CD4-positive, CD25-positive, alpha-beta regulatory T cell (primary cell): ENCODE measurements at places on chromosomes 16 and 17.

- no peak for DNase-seq
Observed at GRCh38 chr16:77238593-77238992, 39.4 kb downstream of the SYCE1L start.

GRCh38 chr17:4506175-4506813 is 7.6 kb downstream of the SPNS2 start:
- DNase-seq, result no peak

DNA sequence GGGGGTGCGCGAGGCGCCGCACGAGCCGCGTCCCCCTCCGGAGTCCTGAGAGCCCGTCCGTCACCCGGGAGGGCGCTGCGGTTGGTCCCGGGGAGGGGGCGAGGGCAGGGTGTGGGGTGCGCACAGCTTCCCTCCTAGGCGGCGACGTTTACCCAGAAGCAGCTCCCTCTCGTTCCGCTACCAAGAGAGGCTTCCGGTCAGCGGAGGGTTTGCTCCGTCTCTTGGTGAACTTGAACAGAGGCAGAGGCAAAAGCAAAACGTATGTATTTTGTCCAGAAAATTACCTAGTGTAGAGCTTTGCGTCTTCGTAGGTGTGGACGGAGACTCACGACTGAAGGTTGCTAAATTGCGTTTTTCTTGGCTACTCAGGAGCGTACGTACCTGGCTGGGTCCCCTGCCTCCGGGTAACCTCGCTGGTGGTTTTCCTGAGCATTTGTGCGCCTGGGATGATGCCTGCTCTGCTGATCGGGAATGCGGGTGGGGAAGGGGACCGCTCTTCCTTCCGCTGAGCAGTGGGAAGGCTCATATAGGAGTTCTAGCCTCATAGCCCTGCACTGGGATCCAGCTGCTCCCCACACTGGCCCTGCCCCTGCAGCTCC is 833 bp downstream of the WSCD1 start:
- no peak for DNase-seq

GRCh38 chr17:47225436-47225858 is 16.3 kb downstream of the MYL4 start:
- no peak for DNase-seq

DNA sequence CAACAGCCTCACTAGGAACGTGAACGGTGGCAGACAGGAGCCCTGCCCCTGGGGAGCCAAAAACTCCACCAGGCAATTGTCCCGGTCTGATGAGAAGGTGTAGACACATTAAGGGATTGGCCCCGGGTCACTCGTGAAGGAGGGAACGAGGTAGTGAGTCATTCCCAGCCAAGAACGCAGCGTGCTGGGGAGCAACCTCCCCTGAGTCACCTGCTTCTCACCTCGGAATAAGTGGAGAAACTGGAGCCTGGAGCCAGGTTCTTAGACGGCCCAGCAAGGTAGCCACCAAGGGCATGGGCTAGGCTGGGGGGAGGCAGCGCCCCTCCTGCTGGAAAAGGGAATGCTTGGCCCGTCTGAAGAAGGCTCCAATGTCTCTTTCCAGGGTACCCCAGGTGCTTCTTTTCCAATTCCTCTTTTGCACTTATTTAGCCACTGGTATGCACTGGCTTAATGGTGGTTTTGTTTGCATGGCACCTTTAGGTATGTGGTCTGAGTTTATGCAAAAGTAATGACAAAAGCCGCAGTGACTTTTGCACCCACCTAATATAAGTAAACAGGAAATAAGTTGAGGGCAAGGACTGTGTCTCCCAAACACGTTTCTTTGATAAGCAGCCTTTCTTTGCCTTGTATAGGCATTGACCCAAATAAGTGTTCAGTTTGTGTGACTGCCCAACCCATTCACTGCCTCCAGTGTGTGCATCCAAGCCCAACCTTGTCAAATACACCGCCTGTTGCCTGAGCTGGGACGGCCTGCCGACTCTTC is 1.8 kb upstream of the HELZ start:
- DNase-seq, result peak; percentile 19

DNA sequence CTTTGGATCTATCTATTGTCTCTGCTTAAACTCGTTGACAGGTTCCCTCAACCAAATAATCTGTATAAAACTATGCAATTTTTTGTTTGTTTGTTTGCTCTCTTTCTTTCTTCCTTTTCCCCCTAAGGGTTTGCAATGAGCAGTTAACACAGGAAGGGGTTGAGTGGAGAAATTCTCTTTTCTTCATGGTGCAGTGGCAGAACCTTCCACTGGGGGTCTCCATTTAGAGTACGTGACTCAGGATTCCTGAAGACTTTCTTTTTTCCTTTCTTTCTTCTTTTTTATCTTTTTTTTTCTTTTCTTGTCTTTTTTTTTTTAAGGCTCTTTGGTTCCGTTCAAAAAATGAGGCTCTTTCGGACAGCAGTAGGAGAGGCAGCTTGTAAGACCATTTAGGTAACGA is 19.5 kb upstream of the RBFOX1 start:
- no peak for DNase-seq

DNA sequence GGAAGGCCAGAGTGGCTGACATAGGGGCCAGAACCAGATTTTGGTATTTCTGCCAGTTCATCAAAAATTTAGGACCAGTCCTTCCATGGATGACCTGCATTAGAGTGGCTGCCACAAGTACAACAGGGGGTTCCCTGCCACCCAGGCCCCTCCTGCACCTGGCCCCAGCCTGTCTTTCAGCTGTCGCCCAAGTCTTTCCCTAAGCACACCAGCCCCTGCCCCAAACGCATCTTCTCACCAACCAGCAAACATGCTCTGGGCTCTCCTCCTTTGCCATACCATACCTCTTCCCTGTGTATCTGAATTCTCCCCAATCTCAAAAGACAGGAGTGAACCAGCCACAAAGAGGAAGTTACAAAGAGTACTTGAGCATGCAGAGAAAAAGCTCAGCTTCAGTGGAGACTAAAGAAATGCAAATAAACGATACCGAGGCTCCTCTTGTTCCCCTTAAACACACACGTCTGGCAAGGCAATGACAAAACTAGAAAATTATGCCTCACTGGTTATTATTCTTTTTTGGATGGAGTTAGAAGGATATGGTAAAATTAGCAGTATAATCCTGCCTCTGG is 130.6 kb downstream of the DYNLRB2 start:
- DNase-seq, result no peak

DNA sequence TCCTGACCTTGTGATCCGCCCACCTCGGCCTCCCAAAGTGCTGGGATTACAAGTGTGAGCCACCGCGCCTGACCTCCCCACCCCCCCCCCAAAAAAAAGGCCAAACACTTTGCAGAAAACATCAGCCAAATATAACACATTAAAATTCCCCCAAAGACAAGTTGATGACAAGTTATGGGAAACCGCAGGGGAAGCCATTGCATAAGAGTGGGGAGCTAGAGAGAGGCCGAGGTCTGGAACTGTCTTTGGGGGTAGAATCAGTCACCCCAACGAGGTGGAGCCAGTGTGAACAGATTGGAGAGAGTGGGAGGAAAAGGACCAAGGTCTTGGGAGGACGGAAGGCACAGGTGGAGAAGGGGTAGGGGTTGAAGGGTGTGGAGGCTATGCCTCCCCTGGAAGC is 2.8 kb downstream of the DRC3 start:
- no peak for DNase-seq

- DNase-seq, result no peak
Observed at GRCh38 chr16:50298075-50298460, 31.7 kb downstream of the ADCY7 start.

DNA sequence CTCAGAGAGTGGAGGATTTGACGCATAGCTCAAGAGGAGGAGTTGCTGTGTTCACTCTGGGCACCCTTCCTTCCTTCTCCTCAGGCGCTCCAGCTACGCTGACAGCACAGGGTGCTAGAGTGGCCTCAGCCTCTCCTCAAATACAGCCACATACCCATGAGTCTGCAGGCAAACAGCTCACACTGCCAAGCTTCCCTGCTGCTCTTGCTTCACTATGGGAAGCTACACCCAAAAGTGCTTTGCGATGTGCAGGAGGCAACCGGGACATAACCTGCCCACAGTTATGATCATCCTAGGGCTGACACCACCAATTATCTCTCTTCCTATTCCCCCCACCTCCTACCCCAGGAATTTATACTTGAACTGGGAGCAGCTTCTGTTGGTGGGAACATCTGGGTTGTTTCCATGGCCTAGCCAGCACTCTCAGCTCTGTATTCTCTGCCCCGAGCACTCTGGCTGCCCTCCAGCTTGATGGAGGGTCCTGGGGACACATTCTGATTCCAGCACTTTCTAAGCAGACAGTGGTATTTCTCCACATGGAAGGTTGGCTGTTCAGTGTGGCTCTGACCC is 40.3 kb upstream of the SREBF1 start:
- DNase-seq, result no peak

GRCh38 chr17:66676421-66676820 is 158.5 kb upstream of the CACNG5 start:
- DNase-seq, result no peak

DNA sequence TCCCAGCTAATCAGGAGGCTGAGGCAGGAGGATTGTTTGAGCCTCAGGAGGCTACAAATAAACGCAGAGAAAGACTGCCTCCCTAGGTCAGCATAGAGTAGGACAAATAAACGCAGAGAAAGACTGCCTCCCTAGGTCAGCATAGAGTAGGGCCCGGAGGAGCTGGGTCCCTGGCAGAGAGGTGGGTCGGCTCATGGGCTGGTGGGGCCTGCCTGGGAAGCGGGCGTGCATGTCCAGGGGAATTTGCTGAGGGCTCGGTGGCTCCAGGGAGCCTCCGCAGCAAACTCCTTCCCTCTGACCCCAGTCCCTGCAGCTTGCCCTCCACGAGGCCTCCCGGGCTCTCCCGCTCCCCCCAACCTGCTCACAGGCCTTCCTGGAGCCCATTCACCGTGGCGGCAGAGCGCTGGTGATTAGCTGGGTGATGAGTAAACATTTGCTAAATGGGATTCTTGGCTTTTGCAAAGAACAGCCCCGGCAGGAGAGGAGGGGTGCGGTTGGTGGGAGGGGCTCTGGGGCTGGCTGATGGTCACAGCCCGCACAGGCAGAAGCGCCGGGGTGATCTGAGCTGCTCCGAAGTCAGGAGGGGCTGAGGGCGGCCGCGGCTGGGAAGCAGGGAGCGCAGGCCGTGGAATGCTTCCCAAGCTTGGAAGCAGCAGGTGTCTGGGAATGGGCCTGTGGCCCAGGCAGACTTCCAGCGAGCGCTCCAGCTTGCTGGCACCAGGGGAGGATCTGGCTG is 93.1 kb downstream of the RTN4RL1 start:
- DNase-seq, result no peak

DNA sequence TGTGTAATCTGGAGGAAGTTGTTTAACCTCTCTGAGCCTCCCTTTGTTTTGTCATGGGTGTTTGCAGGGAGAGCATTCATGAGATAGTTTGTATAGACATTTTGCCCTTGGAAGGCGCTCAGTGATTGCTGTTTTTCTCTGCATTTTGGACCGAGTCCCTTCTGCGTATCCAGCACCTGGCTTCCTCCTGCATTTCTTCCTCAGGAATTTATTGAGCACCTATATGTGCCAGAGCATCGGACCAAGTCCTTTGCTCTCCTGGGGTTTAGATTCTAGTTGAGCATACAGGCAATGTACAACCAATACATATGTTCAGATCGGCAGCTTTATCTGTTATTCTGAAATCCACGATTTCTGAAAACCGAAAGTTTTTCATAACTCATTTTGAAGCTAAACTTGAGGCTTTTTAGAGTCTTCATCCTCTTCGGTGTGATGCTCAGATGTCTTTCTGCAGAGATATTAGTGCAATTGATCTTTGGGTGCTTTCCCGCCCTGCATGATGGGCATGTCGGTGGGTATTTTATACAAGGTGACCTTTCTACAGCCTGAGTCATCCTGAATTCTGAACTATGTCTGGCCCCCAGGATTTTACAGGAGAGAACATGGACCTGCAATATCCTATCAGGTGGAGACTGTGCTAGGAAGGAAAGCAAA is 4.1 kb downstream of the IL4R start:
- no peak for DNase-seq

- no peak for DNase-seq
Observed at GRCh38 chr17:9668517-9668916, 23.2 kb downstream of the USP43 start.

GRCh38 chr17:19915245-19915978 is 47.7 kb upstream of the ULK2 start:
- no peak for DNase-seq

GRCh38 chr17:44837196-44837595 is 7.1 kb upstream of the GJC1 start:
- DNase-seq, result no peak

DNA sequence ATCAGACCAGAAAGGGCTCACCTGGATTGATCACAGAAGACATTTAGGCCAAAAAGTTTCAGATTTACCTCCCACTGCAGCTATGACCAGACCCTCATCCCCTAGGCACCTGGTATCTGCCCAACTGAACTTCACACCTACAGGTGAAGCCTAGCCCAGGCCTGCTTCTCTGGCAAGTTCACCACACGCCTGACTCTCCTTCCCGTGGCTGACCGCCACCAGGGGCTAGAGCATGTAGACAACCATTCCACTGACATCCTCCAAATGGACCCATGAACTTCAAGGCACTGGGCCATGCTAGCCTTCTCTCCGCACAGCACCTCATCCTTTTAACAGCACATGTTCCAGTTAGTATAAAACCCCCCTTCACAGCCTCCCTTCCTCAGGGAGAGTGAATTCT is 18.8 kb downstream of the ZCCHC14 start:
- no peak for DNase-seq

DNA sequence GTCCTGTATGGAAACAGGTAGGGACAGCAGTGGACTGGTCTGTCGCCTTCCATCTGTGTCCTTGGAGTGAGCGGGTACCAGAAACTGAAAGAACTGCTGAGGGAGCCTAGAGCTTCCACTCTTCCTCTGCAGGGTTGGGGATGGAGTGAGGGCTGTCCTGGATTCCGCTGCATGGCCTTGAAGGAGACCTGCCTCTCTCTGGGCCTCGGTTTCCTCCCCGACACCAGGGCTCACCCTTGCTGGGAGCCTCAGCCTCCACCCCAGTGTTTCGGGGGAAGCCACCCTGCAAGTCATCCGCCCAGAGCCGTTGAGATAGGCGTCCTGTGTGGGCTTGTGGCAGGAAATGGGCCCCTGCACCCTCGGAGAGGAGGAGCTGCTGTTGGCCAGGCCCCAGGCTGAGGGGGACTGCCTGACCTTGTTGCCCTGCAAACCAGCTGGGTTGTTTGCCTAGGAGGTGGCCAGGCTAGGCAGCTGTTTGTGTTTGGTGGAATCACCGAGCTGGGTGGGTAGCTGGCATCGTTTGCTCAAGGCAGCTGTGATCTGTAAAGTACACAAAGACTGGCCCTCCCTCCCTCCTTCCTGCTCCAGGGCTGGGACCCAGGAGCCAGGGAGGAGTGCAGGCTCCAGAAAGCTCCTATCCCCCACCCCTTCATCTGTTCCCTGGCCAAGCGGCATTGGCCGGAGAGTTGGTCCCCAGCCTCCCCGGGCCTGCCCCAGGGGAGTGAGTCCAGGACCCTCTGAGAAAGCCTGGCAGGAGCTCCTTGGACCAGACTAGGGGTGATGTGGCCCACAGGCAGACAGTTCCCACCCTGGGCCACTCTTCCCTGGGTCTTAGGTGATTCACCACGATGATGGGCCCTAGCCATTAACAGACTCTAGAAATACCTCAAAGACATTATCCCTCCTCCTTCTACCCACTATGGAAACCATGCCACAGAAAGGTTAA is 1.3 kb downstream of the RAB37 start:
- peak; percentile 53 for DNase-seq

DNA sequence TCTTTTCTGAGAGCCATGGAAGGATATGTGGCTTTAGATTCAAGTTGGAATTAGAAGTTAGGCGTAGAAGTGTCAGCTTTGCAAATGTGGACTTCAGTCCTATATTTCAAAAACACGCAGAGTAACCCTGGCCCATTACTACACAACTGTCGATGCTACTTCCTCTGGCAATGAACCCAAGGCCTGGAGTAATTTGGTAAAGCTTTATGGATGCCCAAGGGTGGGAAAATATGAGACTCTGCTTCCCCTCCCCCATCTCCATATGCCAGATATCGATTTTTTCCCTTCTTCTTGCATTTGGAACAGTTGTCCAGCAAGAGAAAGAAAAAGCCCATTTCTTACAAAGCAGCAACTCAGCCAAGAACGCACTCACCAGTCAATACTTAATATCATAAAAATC is 2.9 kb upstream of the MAP1LC3B start:
- DNase-seq, result no peak
